ENCODE measurements at places on chromosomes 4 and X.

DNA sequence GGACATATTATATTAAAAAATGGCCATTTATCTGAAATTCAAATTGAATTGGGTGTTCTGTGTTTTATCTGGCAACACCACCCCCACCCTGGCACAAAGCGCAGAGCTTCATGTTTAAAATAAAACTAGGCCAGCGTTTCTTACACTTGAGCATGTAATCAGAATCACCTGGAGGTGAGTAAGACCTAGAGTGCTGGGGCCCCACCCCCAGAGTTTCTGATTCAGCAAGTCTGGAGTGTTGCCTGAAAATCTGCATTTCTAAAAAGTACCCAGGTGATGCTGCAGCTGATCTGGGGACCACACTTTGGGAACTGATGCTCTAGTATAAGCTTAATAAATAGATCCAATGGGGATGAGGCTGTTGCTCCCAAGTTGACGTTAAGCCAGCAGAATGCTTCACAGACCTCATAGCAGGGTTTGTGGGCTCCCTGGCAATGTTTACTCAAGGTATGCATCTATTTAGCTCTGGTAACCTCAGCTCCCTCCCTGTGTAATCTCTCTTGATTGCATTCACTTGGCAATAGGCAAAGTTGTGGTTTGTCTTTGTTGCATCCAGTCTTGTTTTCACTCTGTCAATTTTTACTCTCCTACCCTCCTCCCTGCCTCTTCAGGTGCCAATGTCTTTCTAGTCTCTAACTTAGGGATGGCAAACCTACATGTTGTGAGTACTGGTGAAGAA lies 99.8 kb upstream of the TEX13D start:
- DNase-seq = no peak

GRCh38 chr4:83340692-83341343 lies 6.2 kb upstream of the HPSE start:
- no peak for DNase-seq

DNA sequence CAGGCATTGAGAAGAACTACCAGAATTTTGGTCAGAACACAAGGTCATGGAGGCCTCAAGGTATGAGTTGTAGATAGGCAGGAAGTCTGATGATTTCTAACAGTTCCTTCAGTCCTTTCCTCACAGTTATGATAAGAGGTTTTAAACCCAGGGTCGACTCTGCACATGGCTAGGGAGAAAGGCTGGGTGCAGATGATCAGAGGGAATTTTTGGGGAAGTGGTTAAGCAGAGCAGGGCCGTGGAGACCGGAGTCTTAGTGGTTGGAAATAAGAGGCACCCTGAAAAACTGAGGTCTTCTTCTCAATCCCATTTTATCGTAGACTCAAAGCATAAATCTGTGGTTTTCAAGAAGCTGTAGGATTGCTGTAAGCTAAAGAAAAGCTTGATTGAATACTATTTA lies 118.5 kb upstream of the ANK2 start:
- peak; percentile 2 for DNase-seq

GRCh38 chr4:57974821-57975220 lies 864.6 kb upstream of the IGFBP7 start:
- DNase-seq = no peak

DNA sequence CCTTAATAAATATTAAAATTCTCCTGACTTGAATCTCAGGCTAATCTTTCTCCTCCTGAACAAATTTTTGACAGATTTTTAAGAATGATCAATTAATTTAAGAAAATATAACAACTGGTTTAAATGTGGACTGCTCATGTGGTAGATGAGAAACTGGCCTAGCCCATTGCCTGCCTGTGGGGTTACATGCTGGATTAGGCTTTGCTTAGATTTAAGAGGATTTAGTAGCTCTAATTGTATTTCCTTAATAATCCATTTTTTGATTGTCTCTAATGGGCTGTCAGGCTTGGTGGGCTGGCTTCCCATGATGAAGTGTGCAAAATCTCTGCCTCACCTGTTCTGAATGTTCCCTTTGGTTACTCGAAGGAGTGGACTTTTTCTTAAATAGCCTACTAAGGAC lies 27.8 kb upstream of the LIMCH1 start:
- no peak for DNase-seq

GRCh38 chrX:106963111-106963510 lies 36.9 kb downstream of the MORC4 start:
- no peak for DNase-seq

DNA sequence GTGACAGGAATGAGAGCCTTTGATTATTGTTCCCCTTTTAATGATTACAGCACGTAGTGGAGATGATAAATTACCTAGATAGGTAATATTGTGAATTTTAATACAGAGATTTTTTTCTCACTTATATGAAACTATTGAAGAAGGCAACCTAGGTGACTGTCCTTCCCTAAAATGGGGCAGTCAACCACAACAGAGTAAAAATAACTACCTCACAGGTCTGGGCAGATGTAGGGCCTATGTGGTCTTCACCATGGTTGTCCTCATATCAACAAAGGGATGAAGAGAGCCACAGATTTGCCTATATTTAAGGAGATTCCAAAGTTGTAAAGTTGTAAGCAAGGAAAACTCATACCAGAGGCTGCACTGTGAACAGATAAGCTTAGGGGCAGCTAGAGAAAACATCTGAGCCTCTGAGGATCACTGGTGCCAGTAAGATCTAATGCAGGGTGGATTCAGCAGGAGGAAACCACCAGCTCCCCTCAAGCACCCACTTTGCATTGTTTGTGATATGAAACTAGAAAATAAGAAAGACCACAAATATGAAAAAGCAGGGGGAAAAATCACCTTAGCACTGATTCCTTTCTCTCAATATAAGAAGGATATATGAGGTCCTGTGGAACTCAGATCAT lies 547.9 kb upstream of the GALNTL6 start:
- DNase-seq = no peak

DNA sequence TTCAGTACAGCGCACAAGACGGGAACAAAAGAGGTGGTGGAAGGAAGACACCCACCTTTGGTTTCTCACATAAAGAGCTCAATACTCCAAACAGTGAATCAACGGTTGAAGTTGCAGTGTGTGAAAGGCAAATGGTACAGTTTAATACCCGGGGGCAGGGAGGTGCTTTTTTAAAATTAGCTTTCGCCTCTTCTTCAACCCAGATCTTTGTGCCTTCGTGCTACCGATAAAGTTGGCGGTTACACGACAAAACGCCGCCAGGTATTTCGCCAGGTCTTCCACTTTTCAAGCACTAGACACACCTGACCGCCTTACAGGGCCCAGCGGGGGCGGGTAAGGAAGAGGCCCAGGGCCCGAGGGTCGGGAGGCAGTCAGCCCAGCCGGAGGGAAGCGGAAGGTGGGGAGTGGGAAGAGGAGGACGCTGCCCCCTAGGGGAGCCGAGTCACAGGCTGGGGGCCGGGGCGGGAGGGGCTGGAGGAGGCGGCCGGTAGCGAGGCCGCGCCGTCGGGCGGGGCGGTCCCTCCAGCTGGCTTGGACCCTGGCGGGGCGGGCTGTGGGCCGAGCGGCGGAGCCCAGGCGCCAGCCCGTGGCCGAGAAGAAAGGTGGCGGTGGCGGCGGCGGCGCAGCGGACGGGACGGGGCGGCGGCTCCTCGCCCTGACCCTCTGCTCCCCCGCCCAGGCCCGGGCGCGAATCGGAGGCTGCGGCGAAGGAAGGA lies 16.0 kb downstream of the UTP3 start:
- no peak for DNase-seq

DNA sequence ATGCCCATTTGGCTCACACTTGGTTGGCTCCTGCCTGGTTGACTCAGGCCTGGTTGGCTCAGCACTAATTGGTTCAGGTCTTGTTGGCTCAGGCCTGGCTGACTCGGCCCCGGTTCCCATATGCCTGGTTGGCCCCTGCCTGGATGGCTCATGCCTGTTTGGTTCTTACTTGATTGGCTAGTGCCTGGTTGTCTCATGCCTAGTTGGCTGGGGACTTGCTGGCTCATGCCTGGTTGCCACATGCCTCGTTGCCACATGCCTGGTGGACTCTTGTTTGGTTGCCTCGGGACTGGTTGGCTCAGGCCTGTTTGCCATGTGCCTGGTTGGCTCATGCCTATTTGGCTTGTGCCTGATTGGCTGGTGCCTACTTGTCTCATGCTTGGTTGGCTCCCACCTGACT lies 103.7 kb downstream of the APOOL start:
- DNase-seq = no peak

DNA sequence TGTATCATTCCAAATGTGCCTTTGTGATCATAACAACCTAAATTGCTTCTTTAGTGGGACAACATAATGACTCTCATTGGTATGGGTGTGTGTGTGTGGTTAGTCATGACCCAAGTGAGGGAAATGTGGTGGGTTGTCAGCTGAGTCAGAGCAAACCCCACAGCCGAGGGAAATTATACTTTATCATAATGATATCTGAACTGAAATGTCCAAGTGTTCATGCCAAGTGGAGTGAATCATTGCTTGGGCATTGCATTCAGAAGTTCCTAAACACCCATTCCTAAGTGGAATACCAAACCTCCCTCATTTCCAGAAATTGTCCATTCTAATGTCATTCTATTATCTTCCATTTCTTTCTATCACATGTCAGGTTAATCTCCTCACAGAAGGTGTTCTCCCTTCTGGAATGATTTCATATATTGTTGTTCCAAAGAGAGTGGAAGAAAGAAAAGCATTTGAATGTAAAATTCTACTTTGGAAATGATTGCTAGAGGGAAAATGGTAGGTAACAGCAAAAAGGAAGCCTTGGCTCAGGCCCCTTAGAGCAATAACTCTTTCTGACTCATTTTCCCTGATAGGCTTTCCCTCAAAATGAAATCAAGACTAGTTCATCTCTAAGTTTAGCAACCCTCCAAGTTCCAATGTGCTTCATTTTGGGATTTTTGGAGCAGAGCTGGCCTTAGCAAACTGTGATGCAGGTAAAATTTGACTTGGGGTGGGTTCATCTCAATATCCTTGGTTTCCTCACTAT lies 230.7 kb upstream of the KCNIP4 start:
- DNase-seq = no peak

DNA sequence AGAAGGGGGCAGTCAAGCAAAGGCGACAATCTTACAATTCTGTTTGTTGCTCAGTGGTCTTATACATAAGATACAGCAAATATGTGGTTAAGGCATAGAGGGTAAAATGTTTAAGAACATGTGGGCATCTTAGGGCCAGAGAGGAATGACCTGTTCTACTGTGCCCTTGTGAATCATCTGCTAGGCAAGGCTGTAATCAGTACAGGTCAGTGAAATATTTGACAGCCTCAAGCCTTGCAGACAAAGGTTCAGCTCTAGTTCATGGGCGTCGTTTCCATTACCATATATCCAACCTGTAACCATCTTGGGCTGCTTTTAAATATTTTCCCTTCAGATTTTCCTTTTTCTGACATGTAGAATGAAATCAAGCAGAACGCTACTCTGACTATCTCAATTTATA lies 37.3 kb downstream of the AGA start:
- DNase-seq = no peak

GRCh38 chr4:25767877-25768725 lies 94.7 kb downstream of the SEL1L3 start:
- peak; percentile 18 for DNase-seq

GRCh38 chrX:69674891-69675290 lies 59.0 kb downstream of the EDA start:
- DNase-seq = no peak

- no peak for DNase-seq
These were observed 14.5 kb upstream of the TXLNG start for GRCh38 chrX:16771483-16772398.

DNA sequence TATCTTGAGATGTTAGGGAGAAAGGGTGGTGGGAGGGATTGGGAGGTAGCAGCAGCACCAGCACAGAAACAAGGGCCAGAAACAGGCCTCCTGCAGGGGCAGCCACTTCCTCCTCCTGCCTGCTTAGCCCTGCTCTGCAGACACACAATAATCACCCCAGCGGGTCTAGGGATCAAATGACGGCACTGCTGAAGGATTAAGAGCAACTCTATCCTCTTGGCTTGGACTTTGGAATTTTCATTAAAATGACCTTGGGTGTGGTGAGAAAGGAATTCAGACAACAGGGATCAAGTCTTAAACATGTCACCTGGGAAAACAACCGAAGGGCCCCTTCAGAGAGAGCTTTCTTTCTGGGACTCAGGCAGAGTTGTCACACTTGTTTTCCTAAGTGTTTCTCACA lies 353.4 kb downstream of the SPRY1 start:
- DNase-seq = no peak

DNA sequence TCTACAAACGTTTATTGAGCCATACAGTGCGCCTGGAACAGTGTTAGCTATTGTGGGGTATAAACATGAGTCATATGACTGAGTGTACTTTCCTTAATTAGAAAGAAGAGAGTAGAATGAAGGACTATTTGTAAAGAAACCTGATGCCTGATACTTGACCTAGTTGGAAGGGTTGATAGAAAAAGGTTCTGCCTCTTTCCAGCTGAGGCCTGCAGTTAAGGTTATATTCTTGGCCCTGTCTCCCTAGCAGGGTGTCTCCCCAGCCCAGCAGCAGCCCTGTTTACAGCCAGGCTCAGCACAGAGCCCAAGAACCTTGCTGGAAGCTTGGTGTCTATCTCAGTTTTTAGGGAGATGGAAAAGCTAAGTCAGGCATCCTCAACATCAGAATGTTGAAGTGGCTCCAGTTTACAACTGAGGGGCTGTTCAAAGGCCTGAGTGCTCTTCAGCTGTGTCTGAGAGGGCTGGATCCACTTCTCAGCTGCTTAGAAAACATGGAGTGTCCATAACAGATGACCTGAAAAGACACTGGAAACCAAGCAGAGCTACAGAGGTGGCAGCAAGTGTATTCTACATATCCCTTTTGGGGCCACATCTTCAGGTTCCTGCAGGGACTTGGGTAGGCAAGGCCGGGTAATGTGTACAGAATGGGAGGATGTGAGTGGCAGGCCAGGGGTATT lies 21.6 kb downstream of the NYX start:
- no peak for DNase-seq

- DNase-seq = no peak
These were observed 313.0 kb upstream of the GRID2 start for GRCh38 chr4:91990726-91991125.

DNA sequence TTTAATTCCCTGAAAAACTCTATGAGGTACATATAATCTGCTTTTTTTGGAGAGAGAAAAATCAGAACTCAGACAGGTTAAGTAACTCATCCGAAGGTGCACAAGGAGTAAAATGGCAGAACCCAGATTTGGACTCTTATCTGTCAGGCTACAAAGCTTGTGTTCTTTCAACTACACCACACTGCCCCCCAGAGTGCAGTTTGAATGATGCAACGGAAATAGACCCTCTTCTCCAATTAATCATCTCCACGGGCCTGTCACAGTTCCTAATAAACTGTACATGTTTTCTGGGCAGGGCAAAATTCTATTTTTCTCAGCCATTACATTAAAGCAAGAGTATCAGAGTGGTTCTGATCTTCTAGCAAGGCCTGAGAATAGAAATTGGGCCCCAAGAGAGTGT lies 35.3 kb upstream of the DCX start:
- DNase-seq = no peak

DNA sequence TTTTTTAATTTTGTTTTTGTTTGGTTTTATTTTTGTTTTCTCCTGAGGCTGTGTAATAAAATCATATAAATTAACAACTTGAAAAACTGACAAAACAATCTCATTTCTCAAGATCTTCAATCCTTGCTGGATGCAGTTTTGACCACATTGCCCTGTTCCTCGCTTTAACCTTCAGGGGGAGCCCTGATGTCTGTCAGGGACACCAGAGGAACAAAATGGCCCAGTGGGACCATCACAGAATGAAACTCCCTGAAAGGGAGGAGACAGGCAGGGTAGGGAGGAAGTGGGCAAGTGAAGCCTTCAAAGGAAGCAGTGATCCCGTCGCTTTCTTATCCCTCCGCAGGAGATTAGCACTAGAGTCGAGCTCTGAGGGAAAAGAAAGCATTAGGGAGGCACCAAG lies 274.9 kb upstream of the LDB2 start:
- no peak for DNase-seq

All from CMK (cell line).